HEK293T (cell line): ENCODE measurements at places on chromosomes 7 and 10.

- DNase-seq = no peak
Measured at GRCh38 chr10:82378146-82378545, 503.2 kb downstream of the NRG3 start.

DNA sequence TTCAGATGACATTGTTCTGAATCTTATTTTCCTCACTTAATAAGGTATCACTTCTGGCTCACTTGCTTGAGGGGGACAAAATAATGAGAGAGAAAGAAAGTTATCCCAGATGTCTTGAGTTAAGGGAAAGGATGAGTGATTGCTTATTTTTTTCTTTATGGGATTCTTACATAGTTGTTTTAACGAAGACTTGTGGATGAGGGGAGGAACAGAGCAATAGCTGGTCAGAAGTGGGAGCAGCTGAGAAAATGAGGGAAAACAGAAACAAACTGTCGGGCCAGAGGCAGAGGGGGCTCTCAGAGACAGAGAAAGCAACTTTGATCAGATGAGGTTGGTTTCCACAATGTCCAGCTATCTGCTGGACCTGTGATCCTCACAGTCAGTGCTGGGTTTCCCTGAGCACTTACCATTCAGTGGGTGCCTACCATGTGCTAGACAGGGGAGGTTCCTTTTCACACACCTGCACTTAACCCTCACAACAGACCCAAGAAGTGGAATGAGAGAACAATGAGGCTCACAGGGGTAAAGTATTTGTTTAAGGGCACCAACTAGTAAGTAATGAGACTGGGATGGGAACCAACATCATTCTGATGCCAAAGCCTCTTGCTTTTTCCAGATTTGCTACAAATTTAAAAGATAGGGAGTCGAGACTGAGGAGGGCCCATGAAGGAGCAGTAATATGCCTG lies 64.2 kb downstream of the BICC1 start:
- no peak for DNase-seq

DNA sequence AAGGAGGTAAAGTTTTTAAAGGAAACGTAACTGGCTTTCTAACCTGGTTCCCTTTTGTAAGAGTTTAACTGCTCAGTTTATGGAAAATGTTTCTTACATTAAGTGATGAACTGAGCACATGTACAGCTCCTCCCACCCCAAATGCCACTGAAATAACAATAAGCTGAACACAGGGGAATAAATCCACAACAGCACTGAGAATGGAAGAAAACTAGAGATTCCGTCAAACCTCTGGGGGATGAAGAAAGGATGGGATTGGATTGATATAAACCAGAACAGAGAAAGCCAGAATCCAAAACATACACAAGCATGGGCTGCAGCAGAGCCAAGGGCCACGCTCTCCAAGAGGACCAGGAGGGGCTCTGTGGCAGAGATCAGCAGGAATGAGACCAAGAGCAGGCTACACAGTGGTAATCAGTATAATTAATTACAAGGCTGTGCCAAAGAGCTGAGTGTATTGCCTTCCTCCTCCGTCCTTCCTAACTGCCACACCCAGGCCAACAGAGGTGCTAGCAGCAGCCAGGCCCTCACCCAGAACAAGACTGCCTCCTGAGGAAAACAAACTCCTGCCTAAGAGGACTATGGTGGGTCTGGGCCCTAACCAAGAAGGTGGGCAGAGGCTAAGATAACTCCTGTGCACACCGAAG lies 73.9 kb downstream of the KIAA1549 start:
- DNase-seq = no peak

- DNase-seq = no peak
Measured at GRCh38 chr10:132296666-132297443, 10.9 kb downstream of the STK32C start.

- no peak for DNase-seq
Measured at GRCh38 chr10:78770167-78771090, 298.3 kb upstream of the ZMIZ1 start.

DNA sequence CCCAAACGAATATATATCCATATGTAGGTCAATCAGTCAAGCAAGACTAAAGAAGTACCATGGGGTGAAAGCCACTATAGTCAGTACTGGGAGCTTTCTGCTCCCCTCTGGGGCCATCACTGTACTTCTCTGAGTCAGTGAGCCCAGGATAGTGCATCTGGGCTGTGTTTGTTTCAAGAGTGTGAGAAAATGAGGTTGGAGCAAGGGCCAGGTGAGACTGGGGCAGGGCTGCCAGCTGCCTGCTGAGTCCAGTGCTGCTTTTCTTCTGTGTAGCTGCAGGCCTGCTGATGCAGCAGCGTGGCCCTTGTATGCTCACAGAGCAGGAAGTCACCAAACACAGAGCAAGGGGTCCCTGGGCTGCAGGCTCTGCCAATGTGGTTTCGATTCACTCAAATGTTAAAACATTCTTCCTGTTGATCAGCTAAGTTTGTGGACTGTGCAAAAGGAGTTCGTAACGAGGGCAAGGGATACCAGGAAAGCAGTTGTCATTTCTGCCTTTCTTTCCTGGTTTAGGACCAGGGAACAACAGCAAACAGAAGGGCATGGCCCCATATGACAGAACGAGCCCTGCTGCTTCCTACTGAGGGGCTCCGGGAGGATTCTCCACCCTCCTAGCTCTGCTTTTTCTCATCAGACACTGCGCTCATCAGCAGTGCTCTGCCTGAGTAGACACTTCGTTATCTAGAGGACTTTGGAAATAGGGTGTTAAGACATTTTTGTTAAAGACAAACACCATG lies 65.4 kb upstream of the TNS3 start:
- no peak for DNase-seq

GRCh38 chr7:135186261-135186540 lies 15.7 kb upstream of the CYREN start:
- no peak for DNase-seq

GRCh38 chr10:76970711-76971519 lies 666.7 kb downstream of the KCNMA1 start:
- no peak for DNase-seq

DNA sequence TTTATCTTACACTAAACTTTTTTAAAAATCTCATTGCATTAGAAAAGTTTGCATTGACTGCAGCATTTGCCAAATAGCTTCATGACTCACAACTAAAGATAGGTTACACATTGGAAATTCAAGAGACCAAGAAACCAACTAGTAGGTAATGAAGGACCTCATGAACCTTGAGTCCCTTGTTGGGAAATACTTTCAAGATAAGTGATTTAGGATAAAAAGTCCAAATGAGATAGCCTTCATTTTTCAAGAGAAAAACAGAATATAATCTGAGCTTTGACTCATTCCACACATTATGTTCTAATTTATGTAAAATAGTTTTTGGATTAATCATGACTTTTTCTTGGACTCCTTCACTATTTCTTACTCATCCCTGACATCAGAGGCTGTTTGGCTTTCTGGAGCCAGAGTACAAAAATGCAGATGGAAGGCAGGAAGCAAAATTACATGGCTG lies 13.1 kb upstream of the LIPF start:
- DNase-seq = no peak

DNA sequence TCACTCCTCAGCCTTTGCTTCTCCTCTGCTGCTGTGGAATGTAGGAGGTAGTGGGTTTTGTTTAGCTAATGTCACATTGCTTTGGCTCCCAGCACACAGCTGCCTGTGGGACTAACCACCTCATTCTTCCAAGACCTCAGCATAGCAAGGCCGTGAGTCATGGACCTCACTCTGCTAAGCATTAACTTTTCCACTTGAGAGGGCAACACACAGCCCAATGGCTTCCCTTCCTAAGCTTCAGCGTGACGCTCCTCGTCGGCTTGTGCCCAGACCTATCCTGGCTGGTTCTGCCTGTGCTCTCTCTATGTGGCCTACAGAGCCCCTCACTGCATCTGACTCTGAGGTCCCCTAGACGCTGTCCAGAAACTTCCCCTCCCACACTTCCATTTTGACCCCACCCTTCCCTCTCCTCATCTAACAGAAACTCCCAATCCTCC lies 23.3 kb downstream of the MYOF start:
- no peak for DNase-seq

DNA sequence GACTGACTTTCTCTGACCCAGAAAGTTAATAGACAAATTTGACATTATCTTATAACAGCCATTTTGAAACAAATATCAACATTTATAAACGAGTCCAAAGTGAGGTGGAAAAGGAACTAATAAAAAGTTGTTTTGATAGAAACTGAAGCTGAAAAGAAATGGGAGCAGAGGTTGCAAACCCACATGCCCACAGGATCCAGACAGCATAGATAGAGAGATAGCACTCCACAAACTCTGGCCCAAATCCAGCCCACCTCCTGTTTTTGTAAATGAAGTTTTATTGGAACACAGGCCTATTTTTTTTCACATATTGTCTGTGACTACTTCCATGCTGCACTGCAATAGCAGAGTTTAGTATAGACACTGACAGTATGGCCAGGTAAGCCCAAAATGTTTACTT lies 171.9 kb downstream of the PRKG1 start:
- no peak for DNase-seq

DNA sequence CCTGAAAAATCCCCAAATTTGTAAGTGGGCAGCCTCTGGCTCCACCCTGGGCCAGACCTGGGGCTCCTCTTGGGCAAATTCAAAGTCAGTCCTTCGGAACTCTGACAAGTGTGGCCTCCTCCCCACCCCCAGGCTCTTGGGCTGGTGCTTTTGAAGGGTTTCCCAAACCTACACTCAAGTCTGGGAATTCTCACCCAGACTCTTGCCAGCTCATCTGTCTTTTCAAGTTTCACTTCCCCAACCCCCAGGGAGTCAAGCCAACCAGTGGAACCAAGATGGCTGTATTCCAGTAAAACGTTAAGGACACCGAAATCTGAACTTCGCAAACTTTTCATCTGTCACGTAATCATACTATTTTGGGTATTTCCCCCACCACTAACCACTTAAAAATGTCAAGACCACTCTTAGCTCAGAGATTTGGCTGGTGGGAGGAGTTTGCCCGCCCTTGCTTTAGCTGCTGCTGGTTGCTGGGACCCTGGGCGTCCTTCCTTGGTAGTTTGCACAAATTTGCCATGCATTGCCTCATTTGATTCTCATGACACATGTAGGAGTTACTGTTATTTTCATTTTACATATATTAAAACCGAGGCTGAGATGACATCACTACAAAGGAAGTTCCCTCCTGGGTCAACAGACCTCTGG lies 1.7 kb upstream of the MYO1G start:
- no peak for DNase-seq

DNA sequence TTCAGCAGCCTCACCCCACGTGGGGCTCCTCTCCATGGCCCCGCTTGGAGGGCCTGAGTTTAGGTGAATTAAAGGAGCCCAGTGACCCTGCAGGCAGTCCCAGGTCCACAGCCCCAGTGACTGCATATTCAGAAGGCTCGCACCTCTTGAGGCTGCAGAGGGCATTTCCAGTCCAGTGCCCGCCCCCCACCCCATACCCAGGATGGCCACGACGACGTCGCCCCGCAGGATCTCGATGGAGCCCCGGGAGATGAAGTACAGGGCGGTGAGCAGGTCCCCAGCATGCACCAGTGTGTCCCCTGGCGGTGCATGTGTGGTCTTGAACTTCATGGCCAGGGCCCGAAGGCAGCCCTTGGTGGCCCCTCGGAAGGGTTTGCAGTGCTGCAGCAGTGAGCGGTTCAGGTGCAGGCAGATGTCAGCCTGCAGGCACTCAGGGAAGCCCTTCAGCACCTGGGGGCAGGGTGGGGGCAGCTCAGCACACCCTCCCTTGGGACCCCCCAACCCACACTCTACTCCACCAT lies 28.1 kb downstream of the KCNH2 start:
- DNase-seq = no peak

- DNase-seq = no peak
Measured at GRCh38 chr7:41999736-42000283, 237.2 kb downstream of the GLI3 start.

GRCh38 chr10:70528314-70528713 lies 49.7 kb downstream of the PALD1 start:
- DNase-seq = no peak
